Epithelial cell of alveolus of lung (primary cell): ENCODE measurements at places on chromosomes 3 and 15. TPM values are rescaled to one million over a fixed set of nuclear protein-coding genes. Genes with fewer than 3 reads are reported as not detected.

Gene EFL1
- 7.5 and 15.0 TPM in 2 replicates for total RNA-seq

Gene PATL2
- total RNA-seq: not detected in 2 replicates

Gene LTK
- 0.13 TPM in 1 of 2 replicates, not detected in the other for total RNA-seq

Gene HEXA
- 96.6 and 148 TPM in 2 replicates for total RNA-seq

Gene MESP1
- total RNA-seq: 0.56 TPM in 1 of 2 replicates, not detected in the other
